ENCODE measurements at places on chromosomes 5 and 9.

GRCh38 chr5:465591-466403 is 22.8 kb downstream of the EXOC3 start:
- DNase-seq: no peak

- DNase-seq: peak; percentile 53
Measured at GRCh38 chr9:135217836-135218235, 130.4 kb downstream of the OLFM1 start.

GRCh38 chr9:2780846-2781245 is 63.0 kb downstream of the PUM3 start:
- DNase-seq: no peak

DNA sequence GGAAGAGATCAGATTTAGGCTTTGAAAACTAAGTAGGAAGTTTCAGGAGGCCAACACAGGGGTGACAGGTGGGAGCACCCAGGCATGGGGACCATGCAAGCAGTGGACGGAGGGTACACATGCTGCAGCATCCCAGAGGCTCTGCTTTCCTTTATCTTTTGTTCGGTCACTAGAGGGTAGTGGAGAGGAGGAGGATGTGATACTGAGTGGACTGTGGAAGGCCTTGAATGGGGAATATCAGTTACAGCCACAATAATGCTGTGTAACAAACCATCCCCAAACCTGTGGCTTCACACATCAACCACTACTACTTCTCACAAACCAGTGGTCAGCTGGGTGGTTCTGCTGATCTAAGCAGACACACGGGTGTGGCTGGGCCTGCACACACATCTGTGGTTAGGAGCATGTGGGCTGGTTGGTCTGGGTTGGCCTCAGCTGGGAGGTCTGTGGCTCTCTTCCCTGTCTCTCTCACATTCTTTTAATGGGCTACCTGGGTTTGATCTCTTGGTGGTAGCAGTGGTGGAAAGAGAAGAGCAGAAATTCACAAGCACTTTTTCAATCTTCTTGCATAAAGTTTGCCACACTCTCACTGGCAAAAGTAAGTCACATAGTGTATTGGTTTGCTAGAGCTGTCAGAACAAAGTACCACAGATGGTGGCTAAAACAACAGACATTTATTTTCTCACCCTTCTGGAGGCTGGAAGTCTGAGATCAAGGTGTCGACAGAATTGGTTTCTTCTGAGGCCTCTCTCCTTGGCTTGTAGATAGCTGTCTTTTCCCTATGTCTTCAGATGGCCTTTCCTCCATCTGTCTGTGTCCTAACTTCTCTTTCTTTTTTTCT is 238.7 kb downstream of the AGTPBP1 start:
- no peak for DNase-seq

DNA sequence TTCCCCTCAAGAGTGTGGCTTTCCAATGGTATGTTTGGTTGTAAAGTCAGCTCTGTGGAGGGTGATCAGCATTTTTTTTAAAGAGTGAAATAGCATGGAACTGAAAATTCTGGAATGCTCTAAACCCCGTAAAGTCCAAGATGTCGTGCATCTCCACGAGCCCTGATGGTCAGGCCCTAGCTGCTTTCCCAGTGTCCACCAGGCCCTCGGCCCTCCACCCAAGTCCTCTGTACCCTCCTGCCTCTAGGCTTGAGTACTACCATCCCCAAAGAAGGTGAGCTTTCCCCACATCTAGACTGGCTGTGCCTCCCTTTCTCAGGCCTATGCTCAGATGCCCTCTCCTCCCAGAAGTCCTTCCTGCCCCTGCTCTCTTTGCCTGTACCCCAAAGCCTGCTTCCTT is 280.3 kb downstream of the GADD45G start:
- no peak for DNase-seq

GRCh38 chr5:97267767-97268166 is 84.7 kb upstream of the RIOK2 start:
- no peak for DNase-seq

- no peak for DNase-seq
Measured at GRCh38 chr5:76657091-76657490, 33.9 kb upstream of the F2RL2 start.

GRCh38 chr5:172076761-172077244 is 70.4 kb upstream of the FBXW11 start:
- DNase-seq: no peak
